Stimulated activated CD8-positive, alpha-beta memory T cell treated with anti-CD3 and anti-CD28 coated beads, Interleukin-15, amount 100 ng/mL, for 4 hours (primary cell): ENCODE measurements at places on chromosomes 12 and 14.

DNA sequence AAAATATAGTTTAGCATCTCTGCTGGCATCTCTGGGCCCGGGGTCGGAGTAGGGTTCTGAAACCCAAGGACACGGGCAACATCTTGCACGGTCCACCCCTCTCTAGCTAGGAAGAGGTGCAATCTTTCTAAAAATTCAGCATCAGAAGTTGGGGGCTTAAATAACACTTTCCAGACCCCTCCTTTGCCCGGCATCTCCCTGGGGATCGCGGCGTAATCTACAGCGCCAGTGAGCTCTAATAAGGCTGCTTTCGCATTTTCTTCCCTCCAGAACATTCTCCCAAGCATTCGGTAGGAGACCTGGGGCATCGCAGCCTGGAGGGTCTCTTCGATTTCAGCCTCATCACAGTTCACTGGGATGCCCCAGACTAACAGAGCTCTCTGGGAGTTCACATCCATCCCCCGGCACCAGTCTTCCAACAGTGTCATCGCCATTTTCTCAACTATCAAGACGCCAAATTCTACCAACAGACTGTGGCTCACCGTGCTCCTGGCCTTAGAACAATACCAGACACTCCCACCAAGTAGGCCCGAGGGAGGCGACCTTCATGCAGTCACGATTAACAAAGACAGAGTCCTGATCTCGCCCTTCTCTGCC, 880 bp downstream of the PNMA1 start:
- DNase-seq: no peak

GRCh38 chr12:97886511-97887176, 424.0 kb downstream of the RMST start:
- DNase-seq: no peak

DNA sequence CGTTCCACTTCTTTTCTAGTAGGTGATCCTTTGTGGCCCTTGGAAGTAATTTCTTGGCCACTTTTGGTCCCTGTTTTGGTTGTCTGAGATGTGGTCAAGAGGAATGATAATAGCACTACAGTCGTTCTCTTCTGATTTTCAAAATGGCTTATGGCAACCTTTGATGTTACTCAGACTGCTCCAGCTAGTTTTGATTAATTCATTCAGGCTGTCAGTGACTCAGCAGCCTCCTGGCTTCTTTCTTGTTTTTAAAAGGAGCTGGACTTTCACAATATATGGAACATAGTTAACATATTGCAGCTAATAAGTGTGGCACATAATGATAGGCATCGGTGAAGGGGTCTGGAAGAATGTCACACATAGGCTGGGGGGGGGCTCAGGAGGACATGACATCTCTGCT, 47.3 kb downstream of the WDR20 start:
- DNase-seq: no peak

GRCh38 chr12:5171701-5172100, 128.0 kb downstream of the KCNA5 start:
- DNase-seq: no peak

DNA sequence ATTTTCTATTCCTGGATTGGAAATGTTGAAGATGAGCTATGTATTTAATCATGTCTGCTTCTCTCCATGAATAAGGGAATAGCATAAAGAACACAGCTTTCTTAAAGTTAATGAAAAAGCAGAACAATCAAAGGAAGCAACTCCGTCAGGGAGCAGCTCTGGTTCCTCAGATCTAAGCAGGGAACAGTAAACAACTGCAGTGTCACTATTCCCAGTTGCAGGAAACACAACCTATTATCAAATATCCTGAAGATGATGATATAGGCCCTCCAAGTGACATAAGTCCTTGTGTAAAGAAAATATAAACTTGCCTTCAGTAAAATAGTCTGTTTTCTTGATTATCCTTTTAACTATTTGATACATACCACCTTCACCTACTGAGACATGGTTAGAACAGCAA, 228.1 kb downstream of the KCNC2 start:
- DNase-seq: no peak

GRCh38 chr12:64400041-64400440, 4.2 kb upstream of the XPOT start:
- no peak for DNase-seq

GRCh38 chr12:61870658-61871484, 389.3 kb upstream of the USP15 start:
- no peak for DNase-seq

GRCh38 chr12:65835256-65835655, 11.0 kb downstream of the HMGA2 start:
- DNase-seq: no peak

- DNase-seq: no peak
These were observed 61.6 kb downstream of the KSR2 start for GRCh38 chr12:117907108-117907689.

- DNase-seq: no peak
These were observed 261.0 kb downstream of the DACT1 start for GRCh38 chr14:58898655-58899316.

DNA sequence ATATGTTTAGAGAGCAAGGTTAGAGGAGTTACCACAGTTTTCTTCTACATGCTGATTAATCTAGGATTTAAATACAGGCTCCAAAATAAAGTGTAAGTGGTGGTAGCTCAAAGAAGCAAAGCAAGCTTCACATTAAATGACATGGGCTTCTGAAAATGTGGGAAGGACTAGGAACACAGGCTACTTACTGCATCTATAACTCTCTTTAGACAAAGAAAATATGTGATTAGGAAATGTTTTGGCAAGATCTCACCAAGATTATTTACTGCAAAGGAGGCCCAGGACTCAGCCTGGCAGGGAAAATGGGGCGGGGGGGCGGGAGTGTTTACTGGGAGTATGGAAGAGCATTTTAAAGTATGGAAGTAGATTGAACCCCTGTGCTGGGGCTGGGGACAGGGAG, 39.4 kb downstream of the ETV6 start:
- no peak for DNase-seq

GRCh38 chr12:12046401-12046800, 24.3 kb upstream of the BCL2L14 start:
- no peak for DNase-seq

DNA sequence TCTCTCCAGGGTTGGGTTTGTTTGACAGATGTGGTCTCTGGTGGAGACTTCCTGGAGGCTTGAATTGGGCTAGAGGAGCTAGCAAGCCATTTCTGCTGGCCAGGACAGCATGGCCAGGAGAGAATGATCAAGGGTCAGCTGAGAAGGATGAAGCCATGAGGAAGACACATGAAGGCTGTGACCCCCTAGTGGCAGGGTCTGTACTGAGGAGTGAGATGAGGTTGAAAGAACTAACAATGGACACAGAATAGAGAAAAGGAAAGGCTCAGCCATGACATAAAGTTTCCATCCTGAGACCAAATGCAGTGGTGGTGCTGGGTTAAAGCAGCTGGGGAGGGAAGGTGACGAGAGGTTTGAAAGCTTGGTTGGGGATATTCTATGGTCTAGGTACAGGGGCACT, 89.9 kb downstream of the NT5DC3 start:
- DNase-seq: no peak

GRCh38 chr14:104467641-104468040, 111.9 kb upstream of the C14orf180 start:
- no peak for DNase-seq

GRCh38 chr12:10018386-10018785, 8.0 kb downstream of the CLEC12B start:
- no peak for DNase-seq

DNA sequence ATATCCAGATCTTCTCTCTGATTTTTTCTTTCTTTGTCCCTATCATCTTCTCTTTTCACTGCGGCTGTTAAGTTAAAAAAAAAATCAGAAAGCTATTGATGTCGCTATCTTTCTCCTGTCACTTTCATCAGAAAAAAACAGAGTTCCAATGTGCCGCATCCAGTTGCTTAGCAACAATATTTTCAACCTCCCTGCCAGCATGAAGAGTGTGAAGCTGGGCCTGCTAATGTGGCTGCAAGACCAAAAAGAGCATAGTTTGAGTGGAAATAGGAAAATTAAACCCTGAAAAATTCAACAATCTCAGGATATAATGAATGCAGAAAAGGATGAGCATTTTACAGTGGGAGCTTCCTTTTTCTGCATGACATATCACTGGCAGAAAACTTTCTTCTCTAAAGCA, 1025.4 kb upstream of the LRFN5 start:
- no peak for DNase-seq

DNA sequence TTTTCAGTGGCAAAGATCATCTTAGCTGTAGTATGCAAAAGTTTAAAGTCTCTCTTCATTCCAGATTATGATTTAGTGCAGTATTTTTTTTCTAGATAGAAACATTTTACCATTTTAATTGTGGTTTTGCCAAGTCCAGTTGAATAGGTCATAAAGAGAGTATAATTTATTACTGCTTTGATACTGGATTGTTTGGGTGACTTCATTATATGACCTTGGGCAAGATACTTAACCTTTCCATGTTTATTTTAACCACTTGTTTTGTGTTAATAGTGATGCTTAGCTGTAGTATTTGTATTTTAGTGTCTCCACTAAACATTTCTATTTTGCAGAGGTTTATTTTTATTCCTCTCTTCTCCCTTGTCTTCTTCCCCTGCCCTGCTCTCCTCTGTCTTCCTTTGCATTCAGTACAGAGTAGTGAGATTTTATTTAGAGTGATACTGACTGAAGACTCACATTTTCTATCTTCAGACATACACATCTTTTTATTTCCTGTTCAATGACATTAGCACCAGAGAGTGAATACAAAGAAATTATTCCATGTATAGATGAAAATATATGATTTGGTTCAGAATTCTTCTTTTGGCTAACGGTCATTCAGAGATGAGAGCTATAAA, 215.2 kb downstream of the ERC1 start:
- no peak for DNase-seq

DNA sequence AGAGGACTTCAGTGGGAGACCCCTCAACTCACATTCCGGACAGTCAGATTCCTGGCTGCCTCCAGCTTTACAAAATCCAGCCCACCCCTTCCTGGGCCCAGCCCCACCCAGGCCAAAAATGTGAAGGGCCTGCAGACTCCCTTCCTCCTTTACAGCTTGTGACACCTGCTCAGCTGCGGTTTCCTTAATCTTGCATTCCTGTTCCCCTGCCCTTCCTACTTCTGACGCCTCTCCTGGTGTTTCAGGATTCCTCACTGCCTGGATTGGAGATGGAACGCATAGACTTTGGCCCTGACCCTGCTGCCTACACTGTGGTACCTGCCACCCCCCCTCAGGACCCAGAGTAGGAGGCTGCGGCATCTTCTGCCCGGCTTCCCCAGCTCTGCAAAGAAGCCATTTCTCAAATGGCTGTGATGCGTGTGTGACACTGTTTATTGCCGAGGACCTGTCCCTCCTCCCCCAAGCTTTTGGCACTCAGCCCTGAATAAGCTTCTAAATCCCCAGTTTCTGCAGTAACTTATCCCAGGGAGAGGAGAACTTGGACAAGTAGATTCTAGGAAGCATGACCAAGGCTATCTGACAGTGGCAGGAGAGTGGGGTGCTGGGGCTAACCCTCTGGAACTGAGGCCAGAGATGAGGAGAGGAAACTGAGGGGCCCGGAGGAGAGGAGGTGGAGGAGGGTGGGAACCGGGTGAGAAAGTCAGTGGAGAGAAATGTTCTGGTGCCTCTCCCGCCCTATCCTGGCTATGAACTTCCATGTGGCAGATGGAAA, 24.9 kb upstream of the BCDIN3D start:
- DNase-seq: no peak

- no peak for DNase-seq
These were observed 203.1 kb downstream of the SLC2A13 start for GRCh38 chr12:39902821-39903220.

DNA sequence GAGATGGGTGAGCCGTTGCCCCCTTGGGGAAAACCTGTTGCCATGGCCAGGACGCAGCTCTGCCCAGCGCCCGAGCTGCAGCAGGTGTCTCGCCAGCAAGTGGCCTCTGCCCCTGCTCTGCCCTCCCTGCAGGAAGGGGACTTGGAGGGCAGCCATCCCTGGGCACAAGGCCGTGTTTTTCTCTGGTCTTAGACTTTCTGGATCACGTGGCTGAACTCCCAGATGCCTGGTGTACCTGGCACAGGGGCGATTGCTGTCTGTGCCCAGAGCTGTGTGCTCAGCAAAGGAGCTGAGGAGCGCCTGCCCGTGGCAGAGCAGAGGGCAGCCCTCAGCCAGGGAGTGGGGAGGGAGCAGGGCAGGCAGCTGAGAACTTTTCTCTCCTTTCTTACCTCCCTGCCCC, 38.0 kb downstream of the TMEM63C start:
- no peak for DNase-seq

DNA sequence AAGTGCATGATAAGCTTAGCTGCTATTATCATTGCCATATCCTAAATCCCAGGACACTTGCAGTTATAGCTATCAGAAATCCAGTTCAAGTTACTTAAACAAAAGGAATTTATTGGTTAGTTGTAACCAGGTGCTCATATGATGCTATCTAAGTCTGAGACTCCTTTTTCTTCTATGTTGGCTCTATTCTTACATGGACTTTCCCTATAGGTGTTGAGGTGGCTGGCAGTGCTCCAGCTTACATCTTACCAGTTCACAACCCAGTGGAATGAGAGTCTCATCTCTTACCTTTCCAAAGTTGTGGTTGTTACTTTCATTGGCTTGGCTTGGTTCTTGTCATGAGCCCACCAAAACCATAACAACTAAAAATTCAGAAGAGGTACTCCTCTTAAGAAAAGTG, 94.6 kb downstream of the DACT1 start:
- no peak for DNase-seq

DNA sequence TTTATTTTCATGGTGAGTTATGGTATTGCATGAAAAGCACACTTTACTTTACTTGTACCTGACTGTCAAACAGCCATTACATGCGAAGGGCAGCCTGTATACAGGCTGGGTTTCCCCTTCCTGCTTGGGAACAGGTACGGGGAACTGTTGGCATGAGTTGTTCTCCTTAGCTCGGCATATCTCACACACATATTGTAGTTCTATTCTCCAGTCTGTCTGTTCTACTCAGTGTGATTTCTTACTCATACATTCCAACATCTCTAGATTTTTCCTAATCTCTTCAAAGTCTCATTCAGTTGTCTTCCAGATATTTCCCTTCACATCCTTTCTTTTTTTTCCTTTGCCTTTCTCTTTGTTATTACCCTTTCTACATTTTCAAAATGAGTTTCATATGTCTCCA, 83.9 kb downstream of the HMGA2 start:
- no peak for DNase-seq

DNA sequence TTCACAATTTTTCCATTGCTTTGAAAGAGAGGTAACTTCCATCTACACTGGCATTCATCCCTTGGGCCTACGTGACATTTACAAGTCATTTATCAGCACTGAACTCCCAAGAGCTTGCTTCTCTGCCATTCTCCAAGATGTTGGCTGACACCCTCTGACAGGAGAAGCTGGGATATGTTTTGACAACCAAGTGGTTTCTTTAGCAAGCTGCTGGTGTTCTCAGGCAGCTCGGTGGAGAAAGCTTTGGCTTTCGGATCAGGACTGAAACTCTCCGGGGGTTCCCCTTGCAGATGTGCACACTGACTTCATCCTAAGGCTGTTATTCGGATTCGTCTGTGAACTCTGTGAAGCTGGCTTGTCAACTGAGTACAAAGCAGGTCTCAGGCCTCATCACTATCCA, 15.7 kb downstream of the KCNA5 start:
- no peak for DNase-seq

GRCh38 chr12:90858252-90858651, 96.7 kb downstream of the CCER1 start:
- no peak for DNase-seq

- DNase-seq: no peak
These were observed 23.6 kb downstream of the DAD1 start for GRCh38 chr14:22565391-22565945.
